H7 (cell line): ENCODE measurements at places on chromosomes 16 and 17. TPM values are rescaled to one million over a fixed set of nuclear protein-coding genes. Genes with fewer than 3 reads are reported as not detected.

CES5A gene
- 0.18 TPM in 1 of 2 replicates, not detected in the other for total RNA-seq

HOXB1 gene
- total RNA-seq, result 4.5 and 6.4 TPM in 2 replicates

AOC2 gene
- total RNA-seq, result 1.9 and 6.0 TPM in 2 replicates

MYO15B gene
- 9.9 and 14.6 TPM in 2 replicates for total RNA-seq

RECQL5 gene
- 36.3 and 40.0 TPM in 2 replicates for total RNA-seq

KRT16 gene
- not detected in 2 replicates for total RNA-seq

ALOXE3 gene
- total RNA-seq, result not detected in 2 replicates

UTS2R gene
- not detected in 2 replicates for total RNA-seq

LDHD gene
- total RNA-seq, result 10.4 and 13.7 TPM in 2 replicates

EMP2 gene
- 7.1 and 8.1 TPM in 2 replicates for total RNA-seq

CCDC144A gene
- 0.03 and 0.55 TPM in 2 replicates for total RNA-seq
